Dermis microvascular lymphatic vessel endothelial cell (primary cell): ENCODE measurements at places on chromosomes 1 and 21. TPM values are rescaled to one million over a fixed set of nuclear protein-coding genes. Genes with fewer than 3 reads are reported as not detected.

The SPRR2A gene
- not detected in 2 replicates for total RNA-seq

The FMN2 gene
- under 0.01 TPM in 1 of 2 replicates, not detected in the other for total RNA-seq

The MTARC2 gene
- total RNA-seq = 8.6 and 12.6 TPM in 2 replicates

DNA sequence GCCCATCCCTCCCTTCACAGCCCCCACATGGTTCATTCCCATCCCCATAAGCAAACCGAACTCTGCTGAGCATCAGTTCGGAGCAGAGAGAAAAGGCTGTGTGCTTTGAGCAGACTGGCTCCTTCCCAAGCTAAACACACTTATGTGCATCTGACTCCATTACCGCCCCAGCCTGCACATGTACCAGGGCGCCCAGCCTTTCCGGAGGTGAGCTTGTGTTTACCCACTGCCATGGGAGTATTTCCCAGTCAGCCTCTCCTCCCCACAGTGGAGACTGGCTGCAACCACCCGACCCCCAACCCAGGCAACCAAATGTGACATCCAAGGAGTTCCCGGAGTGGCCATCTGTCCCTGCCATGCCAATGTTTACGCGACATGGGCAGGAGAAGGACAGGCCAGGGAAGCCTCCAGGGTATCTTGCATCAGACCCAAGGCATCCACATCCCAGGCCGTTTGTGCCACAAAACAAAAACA lies 9.4 kb downstream of the TIAM1 start:
- DNase-seq = no peak

- no peak for DNase-seq
Measured at GRCh38 chr1:18263547-18264120, 156.0 kb downstream of the IGSF21 start.
